Stimulated activated CD8-positive, alpha-beta memory T cell treated with anti-CD3 and anti-CD28 coated beads, Interleukin-15, amount 100 ng/mL, for 4 hours (primary cell): ENCODE measurements at places on chromosomes 4 and X.

- no peak for DNase-seq
Observed at GRCh38 chr4:131721883-131722282, 1427.2 kb upstream of the PCDH10 start.

GRCh38 chrX:154056770-154057241 lies 37.1 kb upstream of the IRAK1 start:
- DNase-seq = no peak

GRCh38 chrX:12871257-12871656 lies 4.4 kb downstream of the TLR7 start:
- DNase-seq = no peak

DNA sequence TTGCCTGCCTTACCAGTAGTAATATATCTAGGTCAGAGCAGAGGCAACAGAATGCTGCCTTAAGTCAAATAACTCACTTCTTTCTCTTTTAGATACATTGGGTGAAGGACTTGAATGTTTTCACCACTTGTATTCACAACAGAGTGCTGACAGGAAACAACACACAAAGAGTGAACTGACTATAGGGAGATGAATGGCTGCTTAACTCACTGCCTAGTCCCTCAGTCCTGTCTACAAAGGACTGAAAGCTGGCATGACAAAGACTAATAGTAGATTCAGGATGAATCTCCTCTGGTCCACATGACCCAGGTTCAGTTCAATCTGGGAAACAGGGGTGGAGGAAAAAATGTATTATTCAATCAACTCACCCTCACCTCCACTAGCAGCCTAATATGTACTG lies 134.2 kb downstream of the GALNTL6 start:
- DNase-seq = no peak

GRCh38 chr4:36551697-36552214 lies 270.3 kb downstream of the DTHD1 start:
- no peak for DNase-seq

- no peak for DNase-seq
Observed at GRCh38 chr4:6019316-6020263, 1.4 kb upstream of the C4orf50 start.

- no peak for DNase-seq
Observed at GRCh38 chr4:100790836-100791615, 273.2 kb upstream of the EMCN start.

GRCh38 chr4:6162885-6163284 lies 37.5 kb downstream of the JAKMIP1 start:
- no peak for DNase-seq

GRCh38 chr4:14669371-14669770 lies 332.9 kb upstream of the CPEB2 start:
- no peak for DNase-seq

GRCh38 chrX:100647095-100647494 lies 3.1 kb downstream of the SRPX2 start:
- no peak for DNase-seq

DNA sequence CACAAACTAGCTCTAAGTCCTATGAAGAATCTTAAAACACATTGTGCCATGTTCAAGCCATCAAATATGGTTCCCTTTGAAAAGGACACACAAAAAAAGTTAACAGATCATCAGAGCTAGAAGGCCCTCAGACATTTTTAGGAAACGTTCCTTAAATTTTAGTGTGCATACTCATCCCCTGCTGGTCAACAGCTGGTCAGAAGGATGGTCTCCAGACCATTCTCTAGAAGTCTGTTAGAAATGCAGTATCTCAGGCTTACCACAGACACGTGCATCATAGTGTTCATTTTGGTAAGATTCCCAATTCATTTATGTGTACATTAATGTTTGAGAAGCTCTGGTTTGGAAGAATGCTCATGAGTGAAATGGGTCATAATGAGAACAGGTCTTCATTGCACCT lies 523.1 kb downstream of the INPP4B start:
- DNase-seq = no peak
